ENCODE measurements at places on chromosomes 2 and 18. TPM values are rescaled to one million over a fixed set of nuclear protein-coding genes. Genes with fewer than 3 reads are reported as not detected.

Gene GIGYF2
- 23.2 TPM for total RNA-seq

Gene LIMS1
- total RNA-seq: 59.9 TPM

Gene LHCGR
- total RNA-seq: not detected

Gene SRD5A2
- total RNA-seq: not detected

Gene LCT
- total RNA-seq: 0.03 TPM

Gene TRIM54
- total RNA-seq: 0.72 TPM

Gene AMER3
- not detected for total RNA-seq

Gene ELAC1
- total RNA-seq: 4.4 TPM

Gene GPR35
- total RNA-seq: 0.65 TPM

Gene NEURL3
- 0.87 TPM for total RNA-seq

Gene SCN2A
- not detected for total RNA-seq

Gene TBR1
- total RNA-seq: 0.03 TPM

Gene GREB1
- 1.7 TPM for total RNA-seq

Gene TWIST2
- 16.6 TPM for total RNA-seq

Gene TUBA4B
- not detected for total RNA-seq

Gene STAT1
- total RNA-seq: 63.4 TPM

Gene FAM110C
- total RNA-seq: 0.23 TPM

Gene RAMP1
- not detected for total RNA-seq

Gene PROM2
- 0.19 TPM for total RNA-seq

Gene MZT2A
- total RNA-seq: 196 TPM
